ENCODE measurements at places on chromosomes 3 and 15.
A peak's percentile ranks its signal among the peaks of the same experiment; 100 is the strongest.

GRCh38 chr3:104610730-104611652 lies 755.7 kb upstream of the ALCAM start:
- no peak for DNase-seq

DNA sequence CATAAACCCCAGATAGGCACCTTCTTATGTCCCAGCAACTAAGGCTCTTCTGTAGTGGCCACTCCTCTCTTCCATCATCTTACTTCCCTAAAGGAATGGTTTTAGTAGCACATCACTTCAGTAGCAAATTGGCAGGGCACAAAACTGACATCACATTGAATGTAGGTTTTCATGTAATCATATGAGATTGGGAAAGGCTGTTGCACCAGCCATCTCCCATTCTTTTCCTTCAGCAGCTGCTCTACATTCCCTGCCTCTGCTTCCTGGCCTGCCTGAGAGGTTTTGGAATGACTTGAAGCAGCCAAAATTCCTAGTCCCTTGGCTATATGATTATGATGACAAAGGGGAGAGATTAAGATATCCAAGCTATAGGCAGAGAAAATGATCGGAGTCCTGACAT lies 36.5 kb downstream of the NSUN3 start:
- no peak for DNase-seq

DNA sequence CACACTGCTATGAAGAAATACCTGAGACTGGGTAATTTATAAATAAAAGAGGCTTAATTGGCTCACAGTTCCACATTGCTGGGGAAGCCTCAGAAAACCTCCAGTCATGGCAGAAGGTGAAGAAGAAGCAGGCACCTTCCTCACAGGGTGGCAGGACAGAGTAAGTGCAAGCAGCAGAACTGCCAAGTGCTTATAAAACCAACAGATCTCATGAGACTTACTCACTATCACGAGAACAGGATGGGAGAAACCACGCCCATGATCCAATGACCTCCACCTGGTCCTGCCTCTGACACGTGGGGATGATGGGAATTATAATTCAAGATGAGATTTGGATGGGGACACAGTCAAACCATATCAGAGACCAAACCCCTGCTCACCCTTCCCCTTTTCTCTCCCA lies 75.0 kb downstream of the TRIM69 start:
- DNase-seq = no peak

DNA sequence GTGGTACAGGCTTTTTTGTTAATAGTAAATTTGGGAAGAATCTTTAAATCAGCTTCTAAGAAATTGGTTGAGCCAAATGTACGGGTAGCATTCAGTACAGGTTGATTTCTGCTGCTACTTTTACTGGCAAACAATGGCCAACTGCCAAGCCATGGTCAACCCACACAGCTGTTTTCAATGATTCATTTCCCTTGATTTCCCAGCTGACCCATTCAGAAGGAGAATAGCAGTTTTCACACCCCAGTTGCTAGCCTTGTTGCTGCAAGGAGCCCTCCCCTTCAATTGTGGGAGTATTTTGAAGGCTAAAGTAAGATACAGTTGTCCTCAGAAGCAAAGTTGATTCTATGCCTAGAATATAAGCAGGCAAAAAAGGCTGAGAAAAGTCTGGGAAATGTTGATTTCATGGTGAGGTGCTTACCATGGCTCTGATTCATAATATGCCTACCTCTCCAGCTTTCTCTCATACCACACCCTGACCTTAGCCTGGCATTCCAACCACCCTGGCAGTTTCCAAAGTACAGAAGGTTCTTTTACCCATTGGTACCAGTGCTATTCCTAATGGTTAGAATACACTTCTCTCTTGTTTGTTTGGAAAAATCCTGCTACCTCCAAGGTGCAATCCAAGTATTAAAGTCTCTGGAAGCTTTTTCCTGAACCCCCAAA lies 320.3 kb upstream of the TGFBR2 start:
- peak; percentile 3 for DNase-seq

Data from stimulated activated CD8-positive, alpha-beta memory T cell treated with anti-CD3 and anti-CD28 coated beads, Interleukin-2, amount 100 ng/mL, for 48 hours (primary cell).